ENCODE measurements at places on chromosomes 3 and 15. TPM values are rescaled to one million over a fixed set of nuclear protein-coding genes. Genes with fewer than 3 reads are reported as not detected.

DNA sequence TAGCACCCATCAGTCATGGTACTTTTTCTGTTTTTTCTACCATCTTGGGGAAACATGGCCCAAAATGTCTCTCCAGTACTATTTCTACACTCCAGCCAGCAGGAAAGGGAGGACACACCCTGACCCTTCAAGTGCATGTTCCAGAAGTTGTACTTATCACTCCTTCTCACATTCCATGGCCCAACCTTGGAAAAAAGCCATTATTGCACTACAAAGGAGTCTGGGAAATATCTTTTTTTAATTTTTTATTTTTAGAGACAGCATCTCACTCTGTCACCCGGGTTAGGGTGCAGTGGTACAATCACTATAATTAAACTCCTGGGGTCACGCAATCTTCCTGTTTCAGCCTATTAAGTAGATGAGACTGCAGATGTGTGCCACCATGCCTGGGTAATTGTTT is 100.0 kb upstream of the PPP2R3A start:
- no peak for DNase-seq

DNA sequence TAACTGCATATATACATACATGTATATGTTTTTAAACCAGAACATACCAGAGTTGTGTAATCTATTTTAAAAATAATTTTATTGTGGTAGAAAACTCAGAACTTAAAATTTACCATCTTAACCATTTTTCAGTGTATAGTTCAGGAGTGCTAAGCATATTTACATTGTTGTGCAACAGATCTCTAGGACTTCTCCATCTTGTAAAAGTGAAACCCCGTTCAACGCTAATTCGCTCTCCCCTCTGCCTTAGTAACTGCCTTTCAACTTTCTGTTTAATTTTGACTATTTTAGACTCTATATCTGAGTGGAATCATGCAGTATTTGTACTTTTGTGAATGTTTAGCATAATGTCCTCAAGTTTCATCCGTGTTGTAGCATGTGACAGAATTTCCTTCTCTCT is 51.8 kb upstream of the SSR3 start:
- DNase-seq, result no peak

DNA sequence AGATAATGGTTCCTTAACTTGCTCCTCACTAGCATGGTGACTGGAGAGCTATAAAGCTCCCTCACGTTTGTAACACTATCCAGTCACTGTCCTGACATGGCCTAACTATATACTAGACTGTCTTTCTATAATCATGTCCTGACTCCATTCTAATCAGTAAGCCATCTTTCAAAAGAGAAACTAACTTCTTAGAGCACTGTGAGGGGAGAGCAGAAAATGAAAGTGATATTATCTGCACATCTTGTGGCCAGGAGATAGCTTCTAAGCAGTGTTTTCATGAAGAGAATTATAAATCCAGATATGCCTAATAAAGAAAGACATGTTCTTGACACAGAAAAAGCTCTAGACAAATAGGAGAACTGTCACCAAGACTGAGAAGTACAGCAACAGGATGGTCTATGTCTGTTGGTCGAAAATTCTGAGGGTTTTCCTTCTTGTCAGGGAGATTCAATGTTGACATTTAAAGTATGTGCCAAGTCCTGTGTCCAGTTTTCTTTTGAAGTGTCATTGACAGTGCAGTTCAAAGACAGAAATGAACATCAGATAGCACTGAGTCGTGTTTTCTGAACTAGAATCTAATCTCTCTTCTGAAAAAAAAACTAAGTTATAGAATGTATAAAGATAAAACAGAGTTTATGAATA is 230.6 kb upstream of the PEX5L start:
- peak; percentile 43 for DNase-seq

GRCh38 chr3:32412887-32413286 is 21.2 kb downstream of the CMTM7 start:
- DNase-seq, result peak; percentile 41

- DNase-seq, result no peak
Observed at GRCh38 chr3:31772272-31772671, 208.8 kb downstream of the OSBPL10 start.

- no peak for DNase-seq
Observed at GRCh38 chr15:100781061-100781960, 98.3 kb upstream of the ALDH1A3 start.

GRCh38 chr3:181432992-181433391 is 278.7 kb upstream of the SOX2 start:
- DNase-seq, result no peak

GRCh38 chr3:119641416-119641815 is 19.0 kb downstream of the POPDC2 start:
- DNase-seq, result no peak

DNA sequence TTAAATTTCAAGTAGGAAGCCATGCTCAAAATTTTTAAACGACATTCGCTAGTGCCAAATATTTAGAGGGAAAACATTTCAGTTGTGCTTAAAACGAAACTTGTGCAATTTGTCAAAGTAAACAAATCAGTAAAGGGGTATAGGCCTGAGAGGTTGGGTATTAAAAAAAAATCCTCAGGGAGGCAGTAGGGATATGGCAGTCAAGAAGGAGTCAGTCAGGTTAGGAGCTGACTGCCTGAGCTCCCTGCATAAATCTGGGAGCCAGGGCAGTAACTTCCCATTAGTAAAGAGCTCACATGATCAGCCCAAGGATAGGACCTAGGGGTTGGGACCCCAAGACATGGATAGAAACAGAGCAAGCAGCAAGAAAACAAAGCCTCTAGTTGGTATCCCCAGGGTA is 120.7 kb upstream of the STAC start:
- DNase-seq, result no peak

GRCh38 chr3:143525408-143525807 is 322.9 kb downstream of the SLC9A9 start:
- DNase-seq, result no peak

DNA sequence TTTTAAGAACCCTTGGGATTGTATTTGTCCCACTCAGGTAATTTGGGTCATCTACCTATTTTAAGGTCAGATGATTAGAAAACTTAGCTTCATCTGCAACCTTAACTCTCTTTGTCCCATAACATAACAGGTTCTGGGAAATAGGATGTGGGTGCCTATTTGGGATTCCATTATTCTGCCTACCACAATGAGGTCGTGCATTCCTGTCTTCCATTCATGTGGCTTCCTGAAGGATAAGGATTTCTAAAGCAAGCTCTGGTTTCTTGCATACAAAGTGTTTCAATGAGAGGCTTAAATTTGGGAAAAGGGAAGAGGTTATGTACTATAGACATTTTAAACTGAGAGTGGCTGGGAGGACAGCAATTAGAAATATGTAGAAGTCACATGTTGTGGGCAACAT is 190.3 kb downstream of the MCTP2 start:
- no peak for DNase-seq

- DNase-seq, result no peak
Observed at GRCh38 chr3:74501007-74501406, 113.5 kb downstream of the CNTN3 start.

DNA sequence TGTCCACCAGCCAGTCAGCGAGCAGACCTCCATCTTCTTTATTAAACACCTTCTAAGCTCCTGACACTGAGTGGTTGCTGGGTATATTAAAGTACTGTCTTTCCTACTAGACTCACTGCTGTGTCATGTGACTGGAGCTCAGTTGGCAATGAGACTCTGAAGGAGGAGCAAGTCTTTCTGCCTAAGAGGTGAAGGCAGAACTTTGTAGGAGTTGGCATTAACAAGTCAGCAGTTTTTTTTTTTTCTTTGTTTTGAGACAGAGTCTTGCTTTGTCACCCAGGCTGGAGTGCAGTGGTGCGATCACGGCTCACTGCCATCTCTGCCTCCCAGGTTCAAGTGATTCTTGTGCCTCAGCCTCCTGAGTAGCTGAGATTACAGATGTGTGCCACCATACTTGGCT is 62.2 kb downstream of the ABHD5 start:
- DNase-seq, result no peak

- peak; percentile 8 for DNase-seq
Observed at GRCh38 chr3:171459137-171459941, 866 bp downstream of the TNIK start.

DNA sequence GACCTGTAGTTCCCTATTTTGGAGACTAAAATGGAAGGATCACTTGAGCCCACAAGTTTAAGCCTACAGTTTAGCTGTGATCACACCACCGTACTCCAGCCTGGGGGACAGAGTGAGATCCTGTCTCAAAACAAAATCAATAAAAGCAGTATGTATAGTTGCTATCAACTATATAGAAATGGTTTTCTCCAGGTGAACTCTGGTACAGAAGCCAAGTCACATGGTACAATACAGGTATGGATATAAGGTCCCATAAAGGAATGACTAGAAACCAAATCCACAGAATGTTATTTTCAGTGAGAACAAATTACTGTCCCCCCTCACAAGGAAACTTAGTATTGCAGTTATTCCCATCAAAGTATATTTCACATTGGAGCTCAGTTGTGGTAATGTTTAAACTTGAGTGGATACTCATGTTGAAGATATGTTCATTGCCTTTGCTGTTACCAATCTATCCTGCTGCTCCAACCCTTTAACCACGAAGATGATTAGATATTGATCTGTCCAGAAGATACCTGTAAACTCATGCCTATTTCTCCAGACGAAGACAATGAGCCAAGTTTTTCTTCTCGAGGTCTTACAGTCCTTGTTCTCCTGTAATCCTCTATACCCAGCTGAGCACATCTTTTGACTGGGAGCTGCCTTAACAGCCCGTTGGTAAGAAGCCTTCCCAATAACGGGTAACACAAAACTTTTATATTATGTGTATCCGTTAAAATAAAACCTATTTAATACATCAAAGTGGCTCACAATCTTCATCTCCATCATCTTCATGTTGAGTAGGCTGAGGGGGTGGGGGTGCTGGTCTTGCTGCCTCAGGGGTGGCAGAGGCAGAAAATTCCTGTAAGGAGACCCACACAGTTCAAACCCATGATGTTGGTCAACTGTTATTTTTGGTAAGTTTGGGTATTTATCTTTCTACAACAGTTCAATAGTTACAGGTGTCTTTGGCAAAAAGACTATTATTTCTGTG is 24.6 kb downstream of the TRA2B start:
- DNase-seq, result no peak

- no peak for DNase-seq
Observed at GRCh38 chr3:94693997-94694640, 631.3 kb downstream of the NSUN3 start.

- peak; percentile 18 for DNase-seq
Observed at GRCh38 chr3:23253214-23253613, 50.1 kb downstream of the UBE2E2 start.

DNA sequence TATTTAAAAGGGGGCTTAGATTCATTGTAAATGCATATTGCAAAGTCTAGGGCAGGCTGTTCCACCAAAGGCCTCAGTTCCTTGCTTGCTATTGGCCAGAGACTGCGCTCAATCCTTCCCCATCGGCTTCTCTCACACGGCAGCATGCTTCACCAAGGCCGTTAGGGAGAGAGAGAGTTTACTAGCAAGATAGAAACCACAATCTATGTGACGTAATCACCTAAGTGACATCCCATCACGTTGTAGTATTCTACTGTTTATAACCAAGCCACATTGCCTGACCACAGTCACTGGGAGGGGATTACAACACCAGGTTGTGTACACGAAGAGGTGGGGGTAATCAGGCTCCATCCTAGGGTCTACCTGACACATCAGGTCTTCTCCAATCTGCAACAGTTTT is 16.0 kb upstream of the NPAP1 start:
- DNase-seq, result no peak

GRCh38 chr3:197209366-197210260 is 88.8 kb downstream of the DLG1 start:
- DNase-seq, result no peak

DNA sequence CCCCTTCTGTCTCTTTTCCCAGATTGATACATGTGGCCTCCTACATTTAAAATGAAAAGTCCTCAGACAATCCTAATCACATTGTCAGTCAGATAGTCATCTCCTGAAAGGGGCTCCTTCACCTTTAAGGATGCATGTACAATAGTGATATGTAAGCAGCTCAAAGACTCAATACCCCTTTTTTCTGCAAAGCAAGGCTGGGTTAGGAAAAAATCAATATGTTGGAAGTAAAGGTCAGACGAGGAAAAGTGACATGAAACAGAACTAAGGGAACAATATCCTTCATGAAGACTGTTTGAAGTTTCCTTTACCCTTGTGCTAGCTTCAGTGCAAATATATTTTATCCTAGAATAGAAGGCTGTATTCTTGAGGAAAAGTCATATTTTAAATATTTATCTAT is 539.3 kb downstream of the NR2F2 start:
- DNase-seq, result no peak

- peak; percentile 87 for DNase-seq
Observed at GRCh38 chr15:59687836-59688235, 1.3 kb downstream of the BNIP2 start.

- no peak for DNase-seq
Observed at GRCh38 chr3:53545310-53545995, 51.0 kb downstream of the CACNA1D start.

- no peak for DNase-seq
Observed at GRCh38 chr3:73623346-73623745, 1.4 kb downstream of the PDZRN3 start.

DNA sequence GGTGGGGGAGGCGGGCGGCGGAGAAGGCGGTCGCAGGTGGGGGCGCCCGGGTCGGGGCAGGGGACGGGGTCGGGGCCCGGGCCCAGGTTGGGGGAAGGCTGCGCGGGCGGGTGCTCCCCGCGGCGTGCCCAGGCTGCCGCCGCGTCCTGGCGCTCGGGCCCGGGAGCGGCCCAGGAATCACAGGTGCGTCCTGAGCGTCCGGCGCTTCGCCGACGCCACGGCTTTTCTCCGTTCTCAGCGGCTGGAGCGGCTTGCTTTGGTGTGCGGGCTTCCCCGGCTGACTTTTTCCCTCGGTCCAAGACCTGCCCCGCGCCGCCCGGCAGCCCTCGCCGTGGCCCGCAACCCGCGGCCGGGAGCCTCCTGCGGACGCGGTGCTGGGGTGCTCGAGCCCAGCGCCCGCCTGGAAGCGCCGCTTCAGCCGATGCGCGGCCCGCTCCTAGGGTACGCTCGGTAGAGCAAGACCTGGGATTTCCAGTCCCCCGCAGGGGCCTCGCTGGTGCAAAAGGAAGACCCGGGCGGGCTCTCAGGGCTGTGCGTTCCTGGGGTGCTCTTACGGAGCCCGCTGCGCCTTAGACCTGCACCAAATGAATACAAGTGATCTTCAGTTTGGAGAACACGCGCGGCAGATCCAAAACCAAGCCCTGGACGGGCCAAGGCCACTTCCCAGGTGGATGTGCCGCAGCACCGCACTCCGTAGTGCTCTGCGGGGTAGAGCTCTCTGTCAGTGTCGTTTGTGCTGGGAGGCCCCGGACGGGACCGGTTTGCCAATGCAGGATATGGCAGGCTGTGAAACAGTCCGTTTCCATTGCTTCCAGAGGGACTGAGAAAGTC is 639 bp downstream of the NIPA1 start:
- DNase-seq, result peak; percentile 50

- DNase-seq, result peak; percentile 44
Observed at GRCh38 chr3:146334151-146334550, 83.2 kb upstream of the PLSCR4 start.

ZNF860 gene
- 1.1 TPM for total RNA-seq

TGM5 gene
- not detected for total RNA-seq

SCN11A gene
- total RNA-seq, result under 0.01 TPM

P2RY13 gene
- not detected for total RNA-seq

CRABP1 gene
- not detected for total RNA-seq

ELL3 gene
- total RNA-seq, result 1.5 TPM

CHAC1 gene
- total RNA-seq, result 2.4 TPM

ESYT3 gene
- not detected for total RNA-seq

SPINK8 gene
- total RNA-seq, result not detected

LYSMD2 gene
- 26.8 TPM for total RNA-seq

Measured in lung microvascular endothelial cell (primary cell).